ENCODE measurements at places on chromosomes 16 and 17.

DNA sequence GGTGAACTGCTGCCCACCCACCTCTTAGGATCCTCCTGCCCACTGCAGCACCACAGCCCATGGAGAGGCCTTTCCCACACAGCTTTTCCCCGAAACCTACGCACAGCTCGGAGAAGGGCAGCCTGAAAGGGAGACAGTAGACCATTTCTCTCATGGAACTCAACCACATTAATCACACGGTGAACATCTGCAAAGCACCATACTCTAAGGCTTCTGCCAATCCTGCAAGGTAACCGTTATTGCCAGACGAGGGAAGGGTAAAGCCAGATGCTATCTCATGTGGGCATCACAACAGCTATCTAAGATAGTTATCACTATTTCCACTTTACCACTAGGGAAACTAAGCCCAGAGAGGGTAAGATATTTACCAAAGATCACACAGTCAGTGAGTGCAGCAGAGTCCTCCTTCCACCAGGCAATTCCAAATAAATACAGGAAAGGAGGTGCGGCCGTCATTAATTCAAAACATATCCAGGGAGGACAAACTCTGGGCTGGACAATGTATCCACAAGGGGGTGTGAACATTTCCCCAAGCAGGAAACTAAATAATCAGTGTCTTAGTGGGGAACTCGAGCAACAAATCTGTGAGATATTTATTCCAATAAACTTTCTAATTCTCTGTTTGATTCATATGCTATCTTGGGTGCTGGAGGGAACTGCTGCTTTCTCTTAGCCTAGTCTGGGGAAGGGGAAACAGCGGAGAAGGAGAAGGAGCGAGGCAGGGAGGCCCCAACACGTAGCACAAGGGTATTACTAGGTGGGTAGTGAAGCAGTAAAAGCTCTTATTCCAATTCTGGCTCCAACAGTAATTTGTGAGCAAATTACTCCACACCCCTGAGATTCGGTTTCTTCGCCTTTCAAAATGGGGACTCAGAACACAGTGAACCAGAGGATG, 723 bp downstream of the TMEM186 start:
- no peaks in the 10 kb centered on the region for H3K27me3 ChIP-seq
- H3K4me1 ChIP-seq, result peaks cover 22% of the 10 kb centered on the region

DNA sequence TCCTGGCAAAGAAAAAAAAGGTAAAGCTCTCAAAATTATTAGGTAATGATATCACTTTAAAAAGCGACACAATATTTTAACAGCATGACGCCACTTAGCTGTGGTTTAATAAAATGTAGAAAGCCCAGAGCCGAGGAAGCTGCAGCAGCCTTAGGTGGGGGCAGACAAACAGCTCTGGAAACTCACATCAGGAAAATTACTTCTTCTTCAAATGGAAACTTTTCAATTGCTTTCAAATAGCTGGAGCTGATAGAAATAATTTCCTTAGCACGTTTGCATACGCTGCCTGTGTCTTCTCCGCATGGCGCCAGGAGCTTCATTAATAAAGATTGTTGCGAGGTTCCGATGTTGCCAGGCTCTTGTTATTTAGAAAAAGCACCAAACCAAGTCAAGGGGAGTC, 835.3 kb upstream of the EEF2KMT start:
- H3K36me3 ChIP-seq, result no peaks in the 10 kb centered on the region
- H3K27ac ChIP-seq, result no peak overlapping the region
- H3K4me1 ChIP-seq, result no peaks in the 10 kb centered on the region
- H3K4me3 ChIP-seq, result no peak overlapping the region
- no peak for DNase-seq

- no peak for DNase-seq
- H3K27ac ChIP-seq, result peak overlapping the region; percentile 87
- peaks cover 64% of the 10 kb centered on the region for H3K4me1 ChIP-seq
- H3K4me3 ChIP-seq, result peak overlapping the region; percentile 89
- no peaks in the 10 kb centered on the region for H3K27me3 ChIP-seq
- H3K36me3 ChIP-seq, result peaks cover 4% of the 10 kb centered on the region
Observed at GRCh38 chr16:2152695-2153506, 2.7 kb upstream of the TRAF7 start.

DNA sequence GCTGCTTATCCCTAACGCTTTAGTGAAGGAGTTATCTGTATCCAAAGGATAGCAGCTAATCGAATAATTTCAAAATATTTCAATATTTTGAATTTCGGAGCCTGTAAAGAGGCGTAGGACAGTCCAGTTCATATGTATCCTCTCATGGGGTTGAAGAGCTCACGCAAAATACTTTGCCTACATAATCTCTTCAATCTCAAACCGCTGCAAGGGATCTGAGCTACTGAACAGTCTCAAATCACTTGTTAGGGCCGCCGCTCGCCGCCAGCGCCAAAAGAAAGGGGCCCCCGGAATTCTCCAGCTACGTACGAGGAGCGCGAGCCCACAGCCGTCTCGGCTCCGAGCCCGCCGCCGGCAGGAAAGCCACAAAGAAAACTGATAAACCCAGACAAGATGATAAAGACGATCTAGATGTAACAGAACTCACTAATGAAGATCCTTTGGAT, 601 bp upstream of the RFWD3 start:
- DNase-seq, result no peak
- H3K4me3 ChIP-seq, result peak overlapping the region; percentile 94
- peak overlapping the region; percentile 97 for H3K27ac ChIP-seq
- peaks cover 10% of the 10 kb centered on the region for H3K27me3 ChIP-seq
- H3K36me3 ChIP-seq, result peaks cover 14% of the 10 kb centered on the region

DNA sequence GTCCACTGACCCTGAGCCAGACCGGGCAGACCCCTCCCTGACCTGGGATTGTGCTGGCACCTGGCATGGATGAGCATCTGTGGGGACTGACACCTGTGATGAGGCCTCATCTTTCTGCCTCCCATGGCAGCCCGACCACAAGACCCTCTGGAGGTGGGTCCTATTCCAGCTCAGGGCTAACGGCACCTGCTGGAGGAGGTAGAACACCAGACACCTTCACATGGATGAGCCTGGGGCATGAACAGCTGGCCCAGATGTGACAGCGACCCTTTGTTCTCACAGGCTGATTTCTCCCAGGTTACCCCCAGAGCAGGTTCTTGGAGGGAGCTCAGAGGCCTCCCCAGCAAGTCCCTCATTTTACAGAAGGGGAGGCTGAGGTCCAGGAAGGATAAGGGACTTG, 46.4 kb upstream of the PIK3R6 start:
- peaks cover 55% of the 10 kb centered on the region for H3K27me3 ChIP-seq
- no peak for DNase-seq
- H3K4me1 ChIP-seq, result no peaks in the 10 kb centered on the region
- H3K36me3 ChIP-seq, result no peaks in the 10 kb centered on the region

DNA sequence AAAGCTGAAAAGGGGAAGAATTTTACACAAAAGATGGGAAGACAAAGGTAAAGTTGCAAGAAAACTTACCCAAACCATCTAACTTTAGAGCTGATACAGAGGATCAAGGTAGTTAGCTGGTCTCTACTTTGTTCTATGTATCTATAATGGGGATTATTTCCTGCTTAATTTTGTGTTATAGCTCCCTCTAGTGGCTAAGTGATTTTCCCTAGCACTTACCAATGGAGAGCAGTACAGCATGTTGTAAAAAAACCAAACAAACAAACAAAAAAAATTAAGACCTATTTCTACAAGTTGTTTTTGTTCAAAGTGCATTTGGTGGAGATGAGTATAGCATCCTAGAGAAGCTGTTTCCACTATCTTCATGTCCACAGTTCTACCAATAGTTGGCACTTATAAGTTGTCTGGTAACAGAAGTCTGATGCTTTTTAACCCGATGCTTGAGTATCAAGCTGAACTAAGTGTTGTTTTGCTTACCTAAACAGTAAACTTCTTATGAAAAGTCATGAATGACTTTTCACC, 7.5 kb downstream of the SRSF1 start:
- peak overlapping the region; percentile 64 for H3K27ac ChIP-seq
- peaks cover 20% of the 10 kb centered on the region for H3K36me3 ChIP-seq
- H3K4me3 ChIP-seq, result no peak overlapping the region
- peaks cover 29% of the 10 kb centered on the region for H3K4me1 ChIP-seq
- DNase-seq, result no peak

GRCh38 chr17:61955619-61956018, 27.8 kb upstream of the INTS2 start:
- no peak overlapping the region for H3K27ac ChIP-seq
- no peak overlapping the region for H3K4me3 ChIP-seq
- H3K4me1 ChIP-seq, result no peaks in the 10 kb centered on the region
- H3K36me3 ChIP-seq, result peaks cover 31% of the 10 kb centered on the region

DNA sequence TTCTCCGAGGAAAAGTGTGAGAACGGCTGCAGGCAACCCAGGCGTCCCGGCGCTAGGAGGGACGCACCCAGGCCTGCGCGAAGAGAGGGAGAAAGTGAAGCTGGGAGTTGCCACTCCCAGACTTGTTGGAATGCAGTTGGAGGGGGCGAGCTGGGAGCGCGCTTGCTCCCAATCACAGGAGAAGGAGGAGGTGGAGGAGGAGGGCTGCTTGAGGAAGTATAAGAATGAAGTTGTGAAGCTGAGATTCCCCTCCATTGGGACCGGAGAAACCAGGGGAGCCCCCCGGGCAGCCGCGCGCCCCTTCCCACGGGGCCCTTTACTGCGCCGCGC, at the start of gene ERBB2:
Gene ERBB2, plus strand, starts transcription at position 247 of the 330 bp plus-strand sequence. CDS start 175 bp downstream, outside the sequence.
- peak within 1 kb of the TSS; percentile 98 for H3K27ac ChIP-seq
- DNase-seq, result peak; percentile 58
- no peaks in the 10 kb centered on the region for H3K27me3 ChIP-seq
- peaks cover 2% of the 10 kb centered on the region for H3K36me3 ChIP-seq
- peaks cover 39% of the 10 kb centered on the region for H3K4me1 ChIP-seq

- H3K4me3 ChIP-seq, result no peak overlapping the region
- H3K4me1 ChIP-seq, result peaks cover 3% of the 10 kb centered on the region
- H3K36me3 ChIP-seq, result no peaks in the 10 kb centered on the region
- no peak for DNase-seq
- H3K27ac ChIP-seq, result no peak overlapping the region
Observed at GRCh38 chr17:33079201-33079600, 87.6 kb downstream of the SPACA3 start.

- H3K4me1 ChIP-seq, result no peaks in the 10 kb centered on the region
- DNase-seq, result no peak
- no peaks in the 10 kb centered on the region for H3K27me3 ChIP-seq
- H3K4me3 ChIP-seq, result no peak overlapping the region
- H3K27ac ChIP-seq, result no peak overlapping the region
Observed at GRCh38 chr16:35689764-35690163, 2230.4 kb downstream of the TP53TG3F start.

DNA sequence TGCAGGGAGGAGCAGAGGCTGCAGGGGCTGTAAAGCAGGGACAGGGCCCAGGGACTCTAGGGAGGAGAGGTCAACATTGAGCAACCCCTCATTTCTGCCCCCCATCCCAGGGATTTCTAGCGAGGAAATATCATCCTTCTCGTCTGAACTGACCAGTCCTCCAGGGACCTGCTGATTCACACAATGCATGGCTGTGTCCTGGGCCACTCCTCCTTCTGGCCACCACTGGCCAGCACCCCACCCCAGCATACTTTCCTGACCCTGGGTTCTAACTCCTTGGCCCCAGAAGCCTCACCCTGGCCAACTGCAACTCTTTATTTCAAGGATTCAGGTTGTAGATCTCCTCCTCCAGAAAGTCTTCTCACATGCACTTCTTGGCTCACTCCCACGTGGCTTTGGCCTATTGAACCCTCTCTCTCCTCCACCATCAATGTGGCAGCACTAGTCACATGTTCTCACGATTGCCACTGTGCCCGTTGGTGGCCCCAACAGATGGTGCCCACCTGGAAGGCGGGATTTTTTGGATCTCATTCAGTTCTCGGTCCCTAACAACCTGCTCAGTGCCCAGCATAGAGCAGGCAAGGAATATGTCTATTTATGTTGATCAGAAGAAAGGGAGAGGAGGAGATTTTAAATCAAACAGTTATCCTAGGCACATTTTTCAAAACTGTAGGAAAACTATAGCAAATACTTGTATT, 41.5 kb downstream of the CUEDC1 start:
- peaks cover 55% of the 10 kb centered on the region for H3K4me1 ChIP-seq
- H3K27ac ChIP-seq, result peak overlapping the region; percentile 34
- no peak for DNase-seq
- no peak overlapping the region for H3K4me3 ChIP-seq

GRCh38 chr17:19371259-19372010, 6.9 kb upstream of the MAPK7 start:
- H3K4me3 ChIP-seq, result no peak overlapping the region
- H3K4me1 ChIP-seq, result peaks cover 3% of the 10 kb centered on the region
- no peaks in the 10 kb centered on the region for H3K27me3 ChIP-seq
- H3K27ac ChIP-seq, result no peak overlapping the region

DNA sequence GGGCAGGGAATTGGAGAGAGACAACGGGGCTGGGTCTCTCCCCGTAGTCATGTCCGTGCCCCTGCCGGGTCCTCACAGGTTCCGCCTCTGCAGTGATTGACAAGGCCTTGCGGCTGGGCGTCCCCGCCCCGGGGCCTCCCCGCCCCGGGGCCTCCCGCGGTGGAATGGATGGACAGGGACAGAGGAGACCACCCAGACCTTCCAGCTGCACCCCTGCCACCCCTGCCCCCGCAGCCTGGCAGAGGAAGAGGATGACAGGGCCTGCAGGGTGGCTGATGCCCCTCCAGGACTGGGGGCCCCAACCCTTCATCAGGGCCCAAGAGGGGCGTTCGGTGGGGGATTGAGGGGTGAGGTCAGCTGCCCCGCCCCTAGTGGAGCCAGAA, 216.4 kb upstream of the CIBAR2 start:
- peak overlapping the region; percentile 44 for H3K4me3 ChIP-seq
- peaks cover 27% of the 10 kb centered on the region for H3K4me1 ChIP-seq
- H3K27ac ChIP-seq, result peak overlapping the region; percentile 79
- H3K36me3 ChIP-seq, result peaks cover 2% of the 10 kb centered on the region
- DNase-seq, result no peak
- no peaks in the 10 kb centered on the region for H3K27me3 ChIP-seq

DNA sequence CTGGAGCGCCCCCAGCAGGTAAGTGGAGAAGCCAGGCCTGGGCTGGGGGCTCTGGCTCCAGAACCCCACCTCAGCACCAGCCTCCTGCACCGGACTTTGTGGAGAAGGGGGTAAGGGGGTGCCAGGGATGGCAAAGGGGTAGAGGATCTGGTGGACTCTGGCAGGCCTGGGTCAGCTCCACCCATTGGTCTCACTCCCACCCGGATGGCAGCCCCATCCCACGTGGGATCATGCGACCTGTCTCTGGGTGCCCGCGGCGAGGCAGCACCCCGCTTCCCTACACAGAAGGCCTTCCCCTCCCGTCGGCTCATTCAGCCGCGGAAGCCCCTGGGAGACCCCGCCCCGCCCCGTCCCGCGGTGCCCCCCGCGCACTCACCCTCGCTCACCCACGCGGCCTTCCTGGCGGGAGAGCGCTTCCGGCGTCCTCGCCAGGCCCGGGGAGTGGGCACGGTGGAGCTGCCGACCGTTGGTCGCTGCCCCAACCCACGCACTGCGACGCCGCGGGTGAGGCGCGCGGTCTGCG, 498 bp upstream of the PLEKHG4 start:
- H3K4me1 ChIP-seq, result peaks cover 5% of the 10 kb centered on the region
- H3K27ac ChIP-seq, result no peak overlapping the region

Data from mesothelial cell of epicardium (in vitro differentiated cells).